Adipocyte (in vitro differentiated cells): ENCODE measurements at places on chromosomes 6 and 20.
A peak's percentile ranks its signal among the peaks of the same experiment; 100 is the strongest.

DNA sequence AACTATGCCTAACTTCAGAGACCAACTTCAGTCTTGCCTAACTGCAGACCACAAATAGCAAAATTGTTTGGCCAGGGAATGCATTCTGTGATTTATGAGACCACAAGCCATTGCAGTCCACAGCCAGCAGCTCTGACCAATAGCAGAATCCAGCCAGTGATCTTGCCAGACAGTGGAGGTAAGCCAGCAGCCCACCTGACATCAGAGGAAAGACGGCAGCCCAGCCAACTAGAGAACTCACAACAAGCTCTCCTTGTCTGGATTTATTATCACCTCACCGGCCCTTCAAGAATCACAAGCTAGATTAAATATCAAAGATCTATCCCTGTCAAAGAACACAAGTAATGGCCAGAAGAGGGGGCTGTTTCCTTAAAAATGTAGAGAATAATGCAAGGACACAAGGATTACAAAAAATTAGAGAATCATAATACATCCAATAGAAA is 66.5 kb upstream of the SLC35F1 start:
- DNase-seq = peak; percentile 43

DNA sequence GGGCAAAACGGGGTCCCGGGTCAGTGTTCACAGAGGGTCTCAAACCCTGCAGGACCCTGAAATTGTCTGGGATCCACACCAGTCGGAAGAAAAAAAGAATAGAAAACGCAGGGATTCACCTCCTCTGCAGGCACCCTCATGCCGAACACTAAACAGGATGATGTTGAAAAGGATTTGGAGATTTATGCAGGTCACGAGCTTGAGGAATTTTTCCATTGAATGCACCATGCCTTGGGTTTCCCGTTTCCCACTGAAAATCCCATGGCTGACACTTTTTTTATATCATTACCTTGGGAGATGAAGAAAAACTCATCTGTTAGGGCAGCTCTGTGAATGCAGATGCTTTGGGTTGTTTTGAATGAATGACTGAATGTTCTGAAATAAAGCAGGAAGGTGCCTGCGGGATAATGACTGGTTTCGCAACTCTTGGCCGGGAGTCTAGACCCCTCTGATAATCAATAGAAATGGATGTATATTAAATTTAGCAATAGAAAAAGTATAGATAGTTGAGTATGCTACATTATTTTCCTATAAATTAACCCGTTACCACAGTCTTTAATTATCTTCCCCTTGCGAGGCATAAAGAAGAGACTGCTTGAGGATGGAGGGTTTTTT is 147.5 kb upstream of the AFDN start:
- no peak for DNase-seq

DNA sequence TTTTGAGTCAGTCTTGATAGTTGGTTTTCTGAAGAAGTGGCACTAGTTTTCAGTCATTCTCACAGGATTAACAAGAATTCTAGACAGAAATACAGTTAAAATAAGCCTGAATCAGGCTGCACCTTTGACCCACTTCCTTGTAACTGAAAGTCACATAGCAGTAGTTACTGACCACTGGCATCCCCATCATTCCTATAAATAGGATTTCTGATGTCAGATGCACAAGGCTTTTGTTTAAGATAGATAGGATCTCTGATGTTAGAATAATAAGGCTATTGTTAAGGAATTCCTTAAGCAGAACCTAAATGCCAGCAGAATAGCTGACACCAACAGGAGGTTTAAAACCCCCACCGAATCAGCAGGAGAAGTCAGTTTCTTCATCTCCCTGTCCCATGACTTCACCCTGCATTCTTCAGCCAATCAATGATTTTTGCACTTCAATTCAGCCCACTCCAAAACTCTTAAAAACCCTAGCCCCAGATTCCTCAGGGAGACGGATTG is 30.6 kb upstream of the ZBTB24 start:
- DNase-seq = peak; percentile 28

DNA sequence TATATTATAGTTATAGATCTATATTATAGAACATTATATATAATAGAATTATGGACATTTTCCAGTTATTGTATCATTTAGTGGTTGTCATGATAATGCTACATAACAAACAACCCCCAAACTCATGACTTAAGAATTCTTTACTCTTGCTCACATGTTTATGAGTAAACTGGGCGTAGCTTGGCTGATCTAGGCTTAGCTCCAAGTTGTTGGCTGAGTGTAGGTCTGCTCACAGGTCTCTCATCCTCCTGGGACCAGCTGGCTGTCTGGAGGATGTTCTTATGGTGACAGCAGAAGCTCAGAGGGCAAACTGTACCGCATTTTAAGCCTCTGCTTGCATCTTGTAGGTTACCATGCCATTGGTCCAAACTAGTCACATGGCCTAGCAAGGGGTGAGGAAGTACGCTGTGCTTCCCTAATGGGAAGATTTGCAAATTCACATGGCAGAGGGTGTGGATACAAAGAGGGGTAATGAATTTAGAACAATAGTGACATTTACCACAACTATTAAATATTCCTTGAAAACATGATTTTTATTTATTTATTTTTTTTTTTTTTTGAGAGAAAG is 34.2 kb downstream of the ARHGAP40 start:
- no peak for DNase-seq

- DNase-seq = no peak
These were observed 39.5 kb downstream of the NCR2 start for GRCh38 chr6:41374618-41375590.

DNA sequence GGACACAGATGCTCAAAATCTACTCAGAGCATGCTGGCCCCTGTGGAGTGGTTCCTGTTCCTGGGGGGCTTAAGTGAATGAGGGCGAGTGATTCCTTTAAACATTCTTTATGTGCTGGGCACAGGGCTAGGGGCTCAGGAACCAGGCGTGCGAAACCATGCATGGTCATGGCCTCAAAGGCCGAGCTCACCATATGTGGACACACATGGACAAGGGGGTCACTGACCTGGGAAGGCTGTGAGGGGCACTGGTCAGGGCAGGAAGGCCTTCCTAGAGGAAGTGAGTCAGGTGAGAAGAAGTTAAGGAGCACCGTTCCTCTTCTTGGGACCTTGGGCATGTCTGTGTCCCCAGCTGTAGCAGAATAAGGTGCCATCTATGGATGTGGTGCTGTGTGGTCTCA is 74.6 kb upstream of the BHLHE23 start:
- no peak for DNase-seq

GRCh38 chr6:40346246-40346645 is 240.9 kb downstream of the LRFN2 start:
- DNase-seq = no peak

GRCh38 chr20:11905460-11906179 is 12.1 kb upstream of the BTBD3 start:
- DNase-seq = no peak

GRCh38 chr20:62044631-62045030 is 21.1 kb downstream of the TAF4 start:
- DNase-seq = no peak

- DNase-seq = no peak
These were observed 357.1 kb upstream of the HSF2 start for GRCh38 chr6:122042380-122042779.

GRCh38 chr6:57250348-57250747 is 28.2 kb upstream of the RAB23 start:
- no peak for DNase-seq

- peak; percentile 64 for DNase-seq
These were observed 60.3 kb downstream of the RSPO3 start for GRCh38 chr6:127178746-127179145.

- DNase-seq = no peak
These were observed 2.5 kb downstream of the CHD6 start for GRCh38 chr20:41615676-41616075.

- no peak for DNase-seq
These were observed 36.4 kb downstream of the RIPOR3 start for GRCh38 chr20:50654904-50655303.

- no peak for DNase-seq
These were observed 469.5 kb upstream of the NRSN1 start for GRCh38 chr6:23656255-23657194.

DNA sequence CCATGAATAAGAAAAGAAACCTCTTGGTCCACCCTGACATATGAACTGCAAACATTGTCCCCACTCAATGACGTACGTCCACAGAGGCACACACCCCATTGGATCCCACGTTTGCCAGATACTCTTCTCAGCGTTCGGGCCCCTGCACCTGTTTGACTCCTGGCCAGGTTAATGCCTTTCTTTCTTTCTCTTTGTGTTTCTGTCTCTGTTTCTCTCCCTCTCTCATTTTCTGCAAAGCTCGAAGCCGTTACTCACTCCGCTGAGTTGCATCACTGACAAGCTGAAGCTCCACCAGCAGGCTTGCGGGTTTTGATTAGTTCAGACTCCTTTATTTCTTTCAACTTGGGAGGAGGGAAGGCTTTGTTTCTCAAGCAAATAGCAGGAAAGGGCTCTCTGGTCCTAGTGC is 135.5 kb upstream of the SUPT3H start:
- DNase-seq = no peak

GRCh38 chr6:143745166-143746133 is 67.7 kb downstream of the PHACTR2 start:
- DNase-seq = peak; percentile 62

- DNase-seq = no peak
These were observed 53.5 kb downstream of the TRPC4AP start for GRCh38 chr20:35039146-35039545.

- peak; percentile 87 for DNase-seq
These were observed 1.6 kb downstream of the KIAA0408 start for GRCh38 chr6:127457456-127458064.

GRCh38 chr6:143271024-143271423 is 179.5 kb downstream of the ADAT2 start:
- peak; percentile 81 for DNase-seq

GRCh38 chr6:129544892-129545612 is 164.9 kb downstream of the ARHGAP18 start:
- no peak for DNase-seq
